ENCODE measurements at places on chromosomes 11 and 22.
A peak's percentile ranks its signal among the peaks of the same experiment; 100 is the strongest.

GRCh38 chr11:128728767-128729587 lies 35.1 kb downstream of the FLI1 start:
- DNase-seq, result no peak

DNA sequence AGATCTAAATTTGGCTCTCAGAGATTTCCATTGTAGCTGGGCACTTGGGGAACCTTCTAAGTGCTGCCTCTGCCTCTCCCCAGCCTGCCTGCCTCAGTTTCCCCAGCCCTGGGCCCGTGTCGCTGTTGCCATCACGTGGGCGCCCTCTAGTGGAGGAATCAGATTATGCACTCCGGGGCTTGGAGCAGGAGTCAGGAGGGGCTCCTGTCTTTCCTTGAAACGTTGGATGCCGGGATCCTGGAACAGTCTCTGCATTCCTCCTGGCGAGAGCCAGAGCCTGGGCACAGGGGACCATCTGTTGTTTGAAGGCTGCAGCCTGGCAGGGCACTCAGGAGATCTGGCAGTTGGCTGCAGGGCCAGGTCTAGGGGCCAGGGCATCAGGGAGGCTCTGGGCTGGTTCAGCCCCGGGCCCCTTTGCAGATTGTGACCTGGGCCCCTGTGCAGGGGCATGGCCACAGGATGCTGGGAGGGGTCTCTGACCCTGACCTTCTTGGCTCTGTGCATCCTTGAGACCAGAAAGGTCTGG lies 71.6 kb downstream of the LRP5 start:
- peak; percentile 41 for DNase-seq

DNA sequence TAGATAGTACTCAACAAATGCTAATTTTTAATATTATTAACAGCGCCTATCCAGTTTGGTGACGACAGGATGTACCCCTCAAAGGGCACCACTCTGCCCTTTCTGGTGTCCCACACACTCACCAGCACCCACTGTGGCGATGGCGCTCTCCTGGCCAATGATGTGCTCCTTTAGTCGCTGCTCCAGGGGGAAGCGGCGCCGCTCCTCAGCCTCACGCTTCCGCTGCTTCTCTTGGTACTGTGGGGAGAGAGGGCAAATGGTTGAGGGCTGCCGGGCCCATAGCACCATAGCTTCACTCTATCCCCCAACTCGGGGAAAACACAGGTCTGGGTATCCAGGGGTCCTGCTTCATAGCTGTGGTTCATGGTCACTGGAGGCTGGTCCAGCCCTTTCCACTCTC lies 73.0 kb upstream of the PHOX2A start:
- no peak for DNase-seq

DNA sequence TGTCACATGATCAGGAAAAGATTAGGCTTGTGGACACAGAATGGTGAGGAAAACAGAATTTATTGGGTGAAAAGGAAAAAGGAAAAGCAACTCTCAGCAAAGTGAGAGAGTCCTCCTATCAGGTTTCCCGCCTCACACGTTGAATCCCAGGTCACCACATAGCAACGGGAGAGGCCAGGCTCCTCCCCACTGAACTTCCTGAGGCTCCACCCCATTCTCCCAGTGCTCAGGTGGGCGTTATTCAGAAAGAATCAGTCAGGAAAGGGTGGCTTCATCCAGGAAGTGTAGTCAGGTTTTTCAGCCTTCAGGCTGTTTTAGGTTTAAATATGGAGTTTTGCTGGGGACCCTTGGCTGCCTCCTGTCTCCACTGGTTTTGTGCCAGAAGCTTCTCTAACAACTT lies 66.9 kb downstream of the SPON1 start:
- peak; percentile 43 for DNase-seq
